ENCODE measurements at places on chromosomes 11 and 22. TPM values are rescaled to one million over a fixed set of nuclear protein-coding genes. Genes with fewer than 3 reads are reported as not detected.

Gene MPEG1
- not detected for total RNA-seq

Gene OR4C11
- total RNA-seq: not detected

Gene RAB38
- total RNA-seq: 3.8 TPM

Gene HDAC10
- 20.8 TPM for total RNA-seq

Gene TRIM48
- total RNA-seq: not detected

Gene PATE4
- total RNA-seq: not detected

Gene WDR74
- 40.7 TPM for total RNA-seq

Gene SLC35F2
- total RNA-seq: 4.4 TPM

Gene CDC42EP1
- 118 TPM for total RNA-seq

Gene RSF1
- total RNA-seq: 28.4 TPM

Gene MIF
- total RNA-seq: 1,022 TPM

Gene ACRV1
- not detected for total RNA-seq

Gene IRF7
- 18.9 TPM for total RNA-seq

Gene CERK
- 20.4 TPM for total RNA-seq

Gene TSGA10IP
- total RNA-seq: not detected

Gene ENTHD1
- not detected for total RNA-seq

Gene LRRC74B
- total RNA-seq: not detected

Gene KRTAP5-1
- not detected for total RNA-seq

Gene SLC6A5
- total RNA-seq: not detected

Gene PTS
- 23.2 TPM for total RNA-seq

Gene OR6T1
- total RNA-seq: not detected

Gene APOBEC3F
- total RNA-seq: 1.5 TPM

Gene ARL14EP
- 11.3 TPM for total RNA-seq

Gene SHISAL1
- under 0.01 TPM for total RNA-seq

Gene RIBC2
- total RNA-seq: not detected

Gene WBP2NL
- not detected for total RNA-seq

Gene MUC5AC
- not detected for total RNA-seq

Gene NLRP10
- total RNA-seq: not detected

Gene WNT11
- total RNA-seq: 6.0 TPM

Gene TMPRSS5
- total RNA-seq: not detected

Gene PRR33
- total RNA-seq: not detected

Gene CRYBA4
- total RNA-seq: not detected

Gene VWCE
- total RNA-seq: 2.2 TPM

Gene FGF19
- total RNA-seq: not detected

Gene VPREB1
- total RNA-seq: not detected

Gene GLYATL2
- 0.17 TPM for total RNA-seq

Gene FAM181B
- total RNA-seq: not detected

Gene PANX2
- total RNA-seq: 0.35 TPM

Gene HEPN1
- not detected for total RNA-seq

Gene RBM4B
- total RNA-seq: 17.7 TPM

Gene MUC6
- not detected for total RNA-seq

Gene ROBO4
- total RNA-seq: 13.4 TPM

Gene EI24
- total RNA-seq: 111 TPM

Gene LIF
- 1.6 TPM for total RNA-seq

Gene MOGAT2
- total RNA-seq: not detected

Gene SCGB2A2
- total RNA-seq: not detected

Gene OR56A1
- total RNA-seq: not detected

Gene LARGE2
- not detected for total RNA-seq

Gene OSBPL5
- total RNA-seq: 24.2 TPM

Gene PTPRCAP
- total RNA-seq: not detected

Gene MS4A15
- total RNA-seq: not detected

Gene POLA2
- 2.6 TPM for total RNA-seq

Data from pericardium fibroblast (primary cell).